Upper lobe of right lung (tissue), 1 donor: ENCODE measurements at places on chromosomes 1 and 21. TPM values are rescaled to one million over a fixed set of nuclear protein-coding genes. Genes with fewer than 3 reads are reported as not detected.

DNA sequence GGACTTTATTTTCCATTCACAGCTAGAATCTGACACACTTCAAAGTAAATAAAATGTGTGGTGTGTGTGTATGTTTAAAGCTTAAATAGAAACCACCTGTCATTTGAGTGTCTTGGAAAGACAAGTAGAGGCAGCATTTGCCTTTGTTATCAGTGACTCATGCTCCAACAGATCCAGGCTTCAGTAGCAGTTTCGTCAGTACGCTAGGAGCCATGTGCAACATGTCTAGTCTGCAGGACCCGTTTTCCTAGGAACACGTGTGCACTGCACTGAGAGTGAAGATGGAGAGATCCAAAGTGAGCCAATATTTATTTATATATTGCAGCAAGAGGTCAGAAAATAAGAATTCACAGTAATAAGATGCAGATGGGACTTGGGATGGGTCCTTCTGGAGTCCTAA lies 41.8 kb downstream of the SGIP1 start:
- H3K4me3 ChIP-seq: no peak overlapping the region
- H3K36me3 ChIP-seq: no peaks in the 10 kb centered on the region
- H3K27me3 ChIP-seq: no peaks in the 10 kb centered on the region
- H3K4me1 ChIP-seq: no peaks in the 10 kb centered on the region
- no peak for DNase-seq

The MROH9 gene
- not detected for total RNA-seq

The SPOCD1 gene
- total RNA-seq: 31.4 TPM

The GPA33 gene
- 0.90 TPM for total RNA-seq

- no peak overlapping the region for H3K4me3 ChIP-seq
- no peaks in the 10 kb centered on the region for H3K36me3 ChIP-seq
- no peak overlapping the region for H3K27ac ChIP-seq
- H3K4me1 ChIP-seq: peaks cover 16% of the 10 kb centered on the region
- no peak for DNase-seq
- no peaks in the 10 kb centered on the region for H3K27me3 ChIP-seq
These were observed 6.3 kb downstream of the APP start for GRCh38 chr21:26164311-26164710.

GRCh38 chr1:230056098-230056497 lies 10.9 kb upstream of the GALNT2 start:
- H3K27ac ChIP-seq: no peak overlapping the region
- no peaks in the 10 kb centered on the region for H3K4me1 ChIP-seq
- no peaks in the 10 kb centered on the region for H3K36me3 ChIP-seq
- no peak overlapping the region for H3K4me3 ChIP-seq

DNA sequence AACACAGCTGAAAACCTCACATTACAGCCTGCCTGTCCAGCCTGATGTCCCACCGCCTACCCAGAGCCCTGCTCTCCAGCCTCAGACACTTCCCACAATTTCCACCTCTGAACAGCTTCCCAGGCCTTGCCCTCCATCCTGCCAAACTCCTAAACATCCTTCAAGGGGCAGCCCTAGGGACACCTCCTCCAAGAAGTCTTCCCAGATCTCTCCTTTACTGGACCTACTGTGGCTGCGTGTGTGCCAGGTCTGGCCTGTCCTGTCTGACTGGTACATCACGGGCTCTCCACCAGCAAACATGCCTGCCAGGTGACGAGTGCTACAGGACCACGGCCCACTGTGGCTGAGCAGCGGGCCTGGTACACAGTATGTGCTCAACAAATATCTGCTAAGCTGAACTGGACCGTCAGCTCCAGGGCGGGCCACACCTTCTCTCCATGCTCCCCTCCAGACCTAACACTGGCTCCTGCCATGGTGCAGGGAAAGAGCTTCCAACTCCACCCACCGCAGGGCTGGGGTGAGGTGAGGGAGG lies 28.8 kb downstream of the CHD5 start:
- H3K27me3 ChIP-seq: peaks cover 30% of the 10 kb centered on the region
- no peak overlapping the region for H3K4me3 ChIP-seq
- no peak for DNase-seq
- no peaks in the 10 kb centered on the region for H3K4me1 ChIP-seq
- no peaks in the 10 kb centered on the region for H3K36me3 ChIP-seq

The FASLG gene
- total RNA-seq: 1.3 TPM

The CD52 gene
- total RNA-seq: 348 TPM

The FAM72D gene
- total RNA-seq: 0.43 TPM

The KIF17 gene
- total RNA-seq: 4.6 TPM

GRCh38 chr1:61046434-61046833 lies 35.9 kb upstream of the NFIA start:
- H3K36me3 ChIP-seq: no peaks in the 10 kb centered on the region
- H3K4me3 ChIP-seq: no peak overlapping the region
- DNase-seq: no peak
- H3K4me1 ChIP-seq: peaks cover 4% of the 10 kb centered on the region
- H3K27me3 ChIP-seq: peaks cover 2% of the 10 kb centered on the region
- no peak overlapping the region for H3K27ac ChIP-seq

DNA sequence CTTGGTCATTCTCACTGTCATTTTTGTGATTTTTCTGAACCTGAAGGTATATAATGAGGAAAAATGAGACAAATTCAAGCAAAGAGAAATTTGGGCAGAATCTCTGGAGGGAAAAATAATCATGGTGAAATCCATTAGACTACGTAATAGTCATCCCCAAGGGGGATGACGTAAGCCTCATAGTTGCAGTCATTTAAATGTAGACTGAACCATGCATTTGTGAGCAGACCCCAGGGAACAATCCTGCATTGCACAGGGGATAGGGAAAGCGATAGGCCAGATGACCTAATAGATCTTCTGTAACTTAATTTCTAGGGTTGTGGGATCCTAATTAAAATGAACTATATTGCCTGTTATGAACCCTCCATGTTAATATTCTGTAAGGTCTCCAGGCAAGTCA lies 167.4 kb upstream of the C1orf21 start:
- no peak overlapping the region for H3K4me3 ChIP-seq
- H3K27me3 ChIP-seq: no peaks in the 10 kb centered on the region
- H3K36me3 ChIP-seq: no peaks in the 10 kb centered on the region
- no peak for DNase-seq
